ENCODE measurements at places on chromosomes 6 and 20. TPM values are rescaled to one million over a fixed set of nuclear protein-coding genes. Genes with fewer than 3 reads are reported as not detected.

Gene LZTS3
- total RNA-seq: 5.6 TPM

Gene OR2H1
- total RNA-seq: not detected

Gene NKAIN4
- total RNA-seq: 5.2 TPM

Gene TRPC4AP
- 64.0 TPM for total RNA-seq

Gene CSE1L
- total RNA-seq: 95.3 TPM

Gene ATF6B
- 34.3 TPM for total RNA-seq

Gene MC3R
- total RNA-seq: not detected

Gene MDFI
- 1.1 TPM for total RNA-seq

Gene C20orf141
- total RNA-seq: 0.49 TPM

Gene TRIM40
- not detected for total RNA-seq

Gene PDE10A
- total RNA-seq: 22.6 TPM

All from A549 treated with AZD2906 at 1 μM for 4 hours (cell line).